EL (cell line): ENCODE measurements at places on chromosomes 16 and 17.

DNA sequence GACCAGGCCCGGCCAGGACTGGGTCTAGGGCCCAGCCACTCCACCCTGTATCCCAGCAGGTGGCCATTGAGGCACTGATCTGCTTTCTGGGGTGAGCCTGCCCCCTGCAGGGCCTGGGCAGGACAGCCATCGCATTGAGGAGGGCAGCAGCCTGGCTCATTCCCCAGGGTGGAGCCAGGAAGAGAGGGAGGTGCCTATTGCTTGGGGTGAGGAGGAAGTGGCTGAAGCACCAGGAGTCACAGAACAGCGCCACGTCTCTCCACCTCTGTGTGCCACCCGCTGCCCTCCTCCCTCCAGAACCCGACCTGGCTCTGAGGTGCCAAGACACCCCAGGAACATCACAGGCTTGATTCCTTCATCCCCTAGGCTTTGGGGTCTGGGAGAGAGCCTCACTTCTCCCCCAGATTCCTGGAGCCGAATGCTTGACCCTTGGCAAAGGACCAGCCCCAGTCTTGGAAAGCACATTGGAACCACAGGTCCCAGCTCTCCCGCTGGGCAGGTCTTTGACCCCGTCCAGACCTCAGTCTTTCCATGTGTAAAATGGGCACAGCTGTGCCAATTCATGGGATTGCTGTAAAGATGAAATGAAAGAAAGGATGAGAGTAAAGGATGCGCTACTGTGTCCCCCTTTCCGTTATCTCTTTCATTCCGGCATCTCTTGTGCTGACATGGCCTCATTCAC is 7.2 kb upstream of the KRT36 start:
- peak; percentile 95 for DNase-seq

DNA sequence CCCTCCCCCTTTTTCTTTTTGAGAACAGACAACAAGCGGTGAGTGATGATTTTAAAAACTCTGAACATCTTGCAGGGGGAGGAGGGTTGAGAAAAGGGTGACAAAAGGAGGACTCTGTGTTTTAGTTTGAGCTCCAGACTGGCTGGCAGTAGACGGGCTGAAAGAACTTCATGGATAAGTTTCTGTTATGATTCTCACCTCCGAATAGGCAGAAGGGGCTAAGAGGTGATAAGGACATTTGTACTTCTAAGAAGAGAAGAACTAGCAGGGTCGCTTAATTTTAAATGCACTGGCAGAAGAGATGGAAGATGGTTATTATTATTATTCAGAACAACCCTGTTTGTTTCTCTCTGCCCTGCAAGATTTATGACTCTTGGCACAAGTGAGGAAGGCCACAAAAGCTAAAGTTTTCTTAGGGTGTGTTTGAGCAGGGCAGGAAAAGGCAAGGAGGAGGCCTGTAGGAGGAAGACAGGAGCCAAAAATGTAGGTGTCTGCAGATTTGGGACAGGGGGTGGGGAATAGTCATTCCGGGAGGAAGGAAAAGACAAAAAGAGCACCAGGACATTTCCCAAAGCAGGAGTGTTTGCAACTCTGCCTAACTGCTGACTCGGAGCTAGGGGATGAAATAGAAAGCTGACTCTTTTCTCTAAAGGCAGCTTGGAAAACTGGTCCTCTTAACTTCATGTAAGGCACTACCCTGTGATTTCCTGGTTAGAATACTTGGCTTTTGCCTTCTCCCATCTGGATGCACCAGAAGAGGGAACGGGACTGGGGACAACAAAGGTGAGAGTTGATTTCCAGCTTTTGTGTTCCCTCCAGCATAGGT is 11.9 kb upstream of the HOXB2 start:
- DNase-seq: no peak

- peak; percentile 38 for DNase-seq
Observed at GRCh38 chr17:55584055-55584685, 72.9 kb upstream of the SMIM36 start.

GRCh38 chr16:51433599-51433998 is 282.5 kb upstream of the SALL1 start:
- DNase-seq: no peak

- DNase-seq: no peak
Observed at GRCh38 chr17:2888326-2888725, 92.1 kb downstream of the RAP1GAP2 start.

DNA sequence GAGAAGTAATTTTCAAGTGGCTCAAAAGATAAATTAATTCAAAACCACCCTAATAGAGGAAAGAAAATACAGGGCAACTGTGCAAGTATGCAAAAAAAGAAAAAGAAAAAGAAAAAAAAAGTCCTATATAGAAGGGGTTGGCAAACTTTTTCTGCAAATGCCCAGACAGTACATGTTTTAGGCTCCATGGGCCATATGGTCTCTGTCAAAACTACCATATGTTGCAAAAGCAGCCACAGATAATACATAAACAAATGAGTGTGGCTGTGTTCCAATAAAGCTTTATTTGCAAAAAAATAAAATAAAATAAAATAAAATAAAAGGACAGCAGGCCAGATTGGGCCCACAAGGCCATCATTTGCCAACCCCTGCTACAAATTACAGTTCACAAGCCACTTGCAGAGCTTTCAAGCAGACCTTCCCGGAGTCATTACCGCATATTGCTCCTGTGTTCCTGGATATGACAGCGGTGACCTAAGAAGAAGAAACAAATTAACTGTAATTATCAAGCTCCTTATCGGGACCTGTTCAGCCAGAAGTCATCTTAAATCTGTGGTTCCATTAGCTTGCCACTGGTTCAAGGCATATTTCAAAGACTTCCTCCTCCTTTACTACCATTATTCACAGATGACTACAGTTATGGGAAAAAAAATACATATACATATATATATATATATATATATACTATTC is 15.9 kb downstream of the ZC3H7A start:
- no peak for DNase-seq

GRCh38 chr17:40331743-40332641 is 23.0 kb downstream of the RARA start:
- DNase-seq: peak; percentile 73

DNA sequence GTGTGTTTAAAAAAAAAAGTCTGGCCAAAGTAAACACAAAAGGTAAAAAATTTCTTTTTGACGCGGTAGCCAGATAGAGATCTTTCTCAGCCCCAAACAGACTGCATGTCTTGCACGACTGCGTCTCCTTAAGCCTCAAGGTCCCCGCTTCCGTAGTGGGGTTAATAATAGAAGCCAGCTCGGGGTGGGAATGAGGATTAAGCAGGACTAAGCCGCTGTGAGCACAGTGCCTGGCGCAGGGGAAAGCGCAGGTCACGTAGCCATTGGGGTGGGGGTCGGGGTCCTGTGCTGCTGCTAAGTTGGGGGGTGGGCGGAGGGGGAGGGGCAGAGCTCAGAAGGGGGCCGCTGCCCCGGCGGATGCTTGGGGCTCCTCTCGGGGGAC is 521 bp downstream of the GGA2 start:
- DNase-seq: peak; percentile 50

DNA sequence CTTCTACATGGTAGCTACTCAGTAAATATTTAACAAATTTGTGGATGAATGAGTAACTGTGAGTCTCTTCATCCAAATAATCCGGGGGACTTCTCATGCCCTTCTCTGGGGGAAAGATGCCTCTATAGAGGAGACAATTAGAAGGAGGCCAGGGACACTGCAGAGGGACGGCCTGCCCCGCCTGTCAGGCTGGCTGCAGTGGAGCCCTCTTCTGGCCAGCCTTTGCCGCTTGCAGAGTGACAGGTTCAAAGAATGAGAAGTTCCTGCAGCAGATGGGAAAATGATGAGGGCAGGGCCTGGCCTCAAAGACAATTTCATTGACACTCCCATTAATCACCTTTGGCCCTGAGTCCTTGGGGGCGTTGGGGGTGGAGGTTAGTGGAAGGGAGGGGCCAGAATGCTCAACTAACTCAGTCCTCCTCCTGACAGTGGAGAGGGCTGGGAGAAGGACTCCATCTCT is 339.0 kb downstream of the MAF start:
- no peak for DNase-seq

GRCh38 chr16:78684655-78685375 is 585.4 kb downstream of the WWOX start:
- DNase-seq: no peak

DNA sequence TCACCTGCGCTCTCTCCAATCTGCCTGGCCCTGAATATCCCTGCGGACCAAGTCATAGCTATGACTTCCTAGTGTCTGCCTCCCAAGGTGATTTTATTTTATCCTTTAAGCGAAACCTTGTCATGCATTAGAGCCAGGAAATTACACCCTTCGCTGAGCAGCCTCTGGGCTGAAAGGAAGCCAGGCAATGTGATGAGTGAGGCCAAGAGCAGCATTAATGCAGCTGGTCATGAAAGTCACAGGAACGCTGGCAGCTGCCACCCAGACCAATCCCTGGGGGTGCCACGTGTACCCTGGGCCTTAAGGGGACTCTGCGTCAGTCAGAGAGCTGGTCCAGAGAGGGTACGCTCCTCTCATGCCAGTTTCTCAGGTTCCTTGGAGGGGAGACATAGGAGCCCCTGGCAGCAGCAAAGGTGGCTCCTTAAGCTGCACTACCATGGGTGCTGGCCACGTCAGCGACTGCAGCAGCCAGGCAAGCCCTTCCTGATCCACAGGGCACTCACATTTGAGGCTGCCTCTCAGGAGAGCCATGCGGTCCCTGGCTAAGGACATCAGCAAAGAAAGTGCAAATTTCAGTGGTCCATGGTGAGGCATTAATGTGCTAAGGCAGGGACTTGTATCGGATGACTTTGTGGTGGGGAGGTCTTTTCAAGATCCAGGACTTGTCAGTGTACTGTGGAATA is 42.7 kb upstream of the WSCD1 start:
- DNase-seq: no peak

GRCh38 chr16:51095084-51095881 is 55.8 kb downstream of the SALL1 start:
- no peak for DNase-seq

GRCh38 chr16:997440-998051 is 16.0 kb downstream of the SOX8 start:
- DNase-seq: peak; percentile 73

- DNase-seq: peak; percentile 57
Observed at GRCh38 chr16:4846503-4846900, 586 bp downstream of the GLYR1 start.

- DNase-seq: no peak
Observed at GRCh38 chr17:6509031-6509771, 47.2 kb downstream of the PITPNM3 start.

DNA sequence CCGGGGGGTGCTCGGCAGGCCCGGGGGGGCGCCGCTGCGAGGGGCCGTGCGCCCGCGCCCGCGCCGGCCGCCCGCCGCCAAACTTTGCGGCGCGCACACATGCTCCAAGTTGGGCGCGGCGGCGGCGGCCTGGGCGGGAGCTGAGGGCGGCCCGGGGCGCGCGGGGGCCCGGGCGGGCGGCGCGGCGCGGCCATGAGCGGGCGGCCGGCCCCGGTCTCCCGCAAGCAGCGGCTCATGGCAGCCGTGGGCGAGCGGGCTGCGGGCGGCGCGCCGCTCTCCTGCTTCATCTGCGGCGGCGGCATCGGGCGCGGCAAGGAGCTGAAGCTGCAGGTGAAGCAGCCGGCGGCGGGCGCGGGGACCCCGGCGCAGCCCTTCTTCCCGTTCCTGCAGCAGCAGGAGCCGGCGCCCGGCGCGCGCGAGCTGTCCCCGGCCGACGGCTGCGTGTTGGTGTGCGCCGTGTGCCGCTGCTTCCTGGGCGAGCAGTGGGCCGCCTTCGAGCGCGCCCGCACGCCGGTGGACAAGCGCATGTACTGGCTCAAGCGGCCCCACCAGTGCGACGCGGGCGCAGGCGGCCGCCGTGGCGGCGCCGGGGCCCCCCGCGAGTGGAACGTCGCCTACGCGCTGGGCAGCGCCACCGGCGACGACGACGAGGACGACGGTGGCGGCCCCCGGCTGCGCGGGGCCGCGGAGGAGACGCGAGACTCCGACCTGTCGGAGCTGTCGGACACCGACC is 57.2 kb upstream of the CIBAR2 start:
- DNase-seq: peak; percentile 45

- DNase-seq: no peak
Observed at GRCh38 chr16:52872731-52873130, 180.0 kb downstream of the CHD9NB start.

DNA sequence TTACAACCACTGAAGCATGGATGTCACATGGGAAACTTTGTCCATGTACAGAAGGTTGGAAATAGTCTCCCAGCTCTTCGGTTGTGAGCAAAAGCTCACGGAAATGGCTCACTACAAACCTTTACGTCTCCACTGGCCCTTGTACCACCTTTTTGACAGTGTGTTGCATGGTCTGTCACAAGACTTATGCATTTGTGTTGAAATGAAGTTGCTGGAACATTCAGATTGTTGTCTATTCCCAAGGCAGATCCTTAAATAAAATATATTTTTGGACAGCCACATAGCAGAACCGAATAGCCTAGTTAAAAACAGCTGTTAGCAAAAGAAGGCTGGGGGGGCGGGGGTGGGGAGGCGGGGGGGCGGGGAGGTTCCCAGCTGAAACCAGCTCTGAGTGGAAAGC is 39.2 kb downstream of the KNOP1 start:
- no peak for DNase-seq

DNA sequence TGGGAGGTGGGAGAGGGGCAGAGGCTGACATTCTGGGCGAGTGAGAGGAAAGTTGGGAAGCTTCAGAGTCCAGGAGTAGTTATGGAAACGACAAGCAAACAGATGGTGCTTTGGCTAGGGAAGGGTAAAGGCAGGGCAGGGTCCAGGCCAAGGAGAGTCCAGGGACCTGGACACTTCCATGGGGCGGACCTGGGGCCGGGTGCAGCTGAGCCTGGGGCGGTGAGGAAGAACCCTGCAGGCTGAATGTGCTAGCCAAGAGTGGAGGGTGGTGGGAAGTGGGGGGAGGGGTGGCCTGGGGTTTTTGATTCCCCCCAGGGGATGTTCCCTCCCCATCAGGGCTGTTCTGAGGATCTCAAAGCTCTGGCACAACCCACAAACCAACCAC is 2.6 kb downstream of the PPP1R9B start:
- peak; percentile 42 for DNase-seq

DNA sequence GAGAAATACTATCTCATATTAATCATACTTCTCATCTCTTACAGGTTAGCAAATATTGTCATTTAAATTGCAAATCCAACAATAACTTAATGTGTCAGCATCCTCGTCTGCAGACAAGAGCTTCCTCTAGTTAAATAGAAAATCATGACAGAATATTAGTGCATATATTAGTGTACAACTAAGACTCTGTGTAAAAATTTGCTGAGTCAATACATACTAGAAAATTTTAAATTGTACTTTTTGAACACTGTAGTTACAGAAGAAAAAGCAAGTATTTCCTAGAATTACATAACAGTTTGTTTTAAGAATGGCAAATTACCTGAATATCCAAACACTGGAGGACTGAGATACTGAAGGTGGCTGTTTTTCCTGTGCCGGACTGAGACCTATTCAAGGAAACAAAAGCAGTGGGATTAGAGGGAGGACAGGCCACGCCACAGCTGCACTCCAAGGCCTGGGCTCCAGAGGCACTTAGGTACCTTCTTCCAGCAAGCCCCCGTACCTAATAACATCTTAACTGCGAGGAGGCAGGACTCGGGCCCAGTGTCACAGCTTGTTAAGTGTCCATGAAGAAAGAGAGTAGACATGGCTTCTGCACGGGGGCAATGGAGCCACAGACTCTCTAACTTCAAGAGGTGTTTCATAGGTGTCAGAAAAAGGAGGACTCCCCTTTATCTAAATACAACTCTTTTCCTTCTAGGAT is 5.3 kb downstream of the EIF4A3 start:
- DNase-seq: no peak
